ENCODE measurements at places on chromosomes 3 and 15.
A peak's percentile ranks its signal among the peaks of the same experiment; 100 is the strongest.

- no peak for DNase-seq
These were observed 17.8 kb upstream of the P2RY12 start for GRCh38 chr3:151402349-151402748.

- no peak for DNase-seq
These were observed 240.6 kb upstream of the NAALADL2 start for GRCh38 chr3:174618368-174619080.

- no peak for DNase-seq
These were observed 108.8 kb upstream of the SAMMSON start for GRCh38 chr3:69890691-69891090.

GRCh38 chr3:50473768-50474167 is 29.7 kb downstream of the CACNA2D2 start:
- DNase-seq: no peak

- DNase-seq: no peak
These were observed 100.8 kb downstream of the SLCO3A1 start for GRCh38 chr15:91954292-91954691.

DNA sequence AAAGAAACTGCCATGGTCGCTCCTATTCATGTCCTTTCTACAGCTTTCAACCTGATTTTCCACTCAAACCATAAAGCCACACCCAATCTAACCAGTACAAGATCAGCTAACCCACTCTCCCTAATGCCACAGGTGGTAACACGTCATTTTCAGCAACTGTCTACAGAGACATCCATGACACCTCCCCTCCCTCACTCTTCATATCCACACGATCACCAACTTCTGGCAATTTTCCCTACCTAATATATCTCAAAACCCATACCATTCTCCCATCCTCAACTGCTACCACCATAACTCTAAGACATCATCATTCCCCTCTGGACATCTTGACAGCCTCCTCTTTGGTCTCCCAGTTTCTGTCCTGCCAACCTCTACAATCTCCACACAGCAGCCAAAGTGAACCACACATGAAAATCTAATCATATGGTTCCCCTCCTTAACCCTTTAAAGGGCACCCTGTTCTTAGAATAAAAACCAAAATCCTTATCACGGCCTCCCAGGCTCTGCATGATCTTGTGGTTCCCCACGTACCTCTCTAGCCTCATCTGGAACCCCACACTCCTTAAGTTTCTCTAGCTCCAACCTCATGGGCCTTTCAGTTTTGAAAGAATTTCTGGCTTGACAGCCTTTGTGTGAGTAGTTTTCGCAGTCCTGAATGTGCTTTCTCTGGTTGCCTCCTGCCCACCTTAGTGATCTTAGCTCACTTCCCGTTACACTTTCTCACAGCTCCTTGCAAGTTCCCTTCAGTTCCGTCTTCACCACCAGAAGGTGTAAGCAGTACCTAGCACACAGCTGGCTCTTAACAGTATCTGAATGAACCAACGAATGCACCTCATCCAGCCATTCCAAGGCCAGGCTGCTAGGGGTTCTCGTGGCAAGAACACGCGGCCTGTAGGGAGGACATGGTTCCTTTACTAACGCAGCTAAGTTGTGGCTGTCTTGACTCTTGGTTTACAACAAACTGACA is 33.4 kb downstream of the SPINK8 start:
- DNase-seq: peak; percentile 30

DNA sequence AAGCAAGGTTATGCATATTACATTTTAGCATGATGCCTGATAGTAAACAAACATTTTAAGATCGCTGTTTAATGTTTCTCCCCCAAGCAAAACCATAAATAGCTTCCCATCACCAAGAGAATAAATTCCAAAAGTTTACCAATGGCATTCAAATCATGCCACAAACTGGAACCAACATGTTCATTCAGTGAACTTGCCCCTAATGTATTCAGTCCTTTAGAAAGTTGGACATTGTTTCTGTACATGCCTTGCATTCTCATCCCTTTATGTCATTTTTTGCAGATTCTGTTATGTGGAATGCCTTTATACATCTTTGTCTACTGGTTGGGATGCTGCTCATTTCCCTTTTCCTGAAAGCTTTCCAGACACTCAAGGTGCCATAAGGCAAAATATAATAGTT is 105.5 kb downstream of the PYDC2 start:
- no peak for DNase-seq

- DNase-seq: no peak
These were observed 48.1 kb downstream of the STARD5 start for GRCh38 chr15:81275711-81276392.

DNA sequence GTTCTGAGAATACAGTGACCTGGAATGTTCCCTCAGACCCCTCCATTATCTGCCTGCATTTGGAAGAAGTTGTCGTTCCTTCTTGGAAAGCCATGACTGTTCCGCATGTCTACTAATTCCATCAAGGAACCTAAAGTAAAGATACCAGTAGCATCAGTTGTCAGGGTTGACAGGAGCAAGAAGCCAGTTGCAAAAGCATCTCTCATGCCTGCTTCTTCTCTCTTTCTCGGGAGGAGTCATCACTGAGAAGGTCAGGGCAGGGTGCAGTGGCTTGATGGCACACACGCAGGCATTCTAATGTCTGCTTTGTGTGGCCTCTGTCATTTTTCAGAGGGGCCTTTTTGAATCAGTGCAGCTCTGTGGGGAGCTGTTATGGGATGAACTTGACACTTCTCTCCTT is 276.6 kb upstream of the TPM1 start:
- no peak for DNase-seq

GRCh38 chr3:126537730-126538281 is 13.9 kb downstream of the CHST13 start:
- no peak for DNase-seq

DNA sequence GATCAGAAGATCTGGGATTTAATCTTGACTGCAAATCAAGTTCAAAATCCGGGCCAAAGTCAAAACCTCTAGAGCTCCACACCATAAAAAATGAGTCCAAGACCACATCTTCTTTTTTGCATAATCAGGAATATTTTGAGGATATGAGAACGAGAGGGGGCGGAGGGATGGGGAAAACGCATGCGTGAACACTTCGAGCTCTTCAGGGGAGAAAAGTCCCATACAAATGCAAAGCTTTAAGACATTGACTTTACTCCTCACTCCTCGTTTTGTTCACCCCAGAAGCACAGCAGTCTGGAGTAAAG is 68.2 kb downstream of the SUMF1 start:
- DNase-seq: no peak

DNA sequence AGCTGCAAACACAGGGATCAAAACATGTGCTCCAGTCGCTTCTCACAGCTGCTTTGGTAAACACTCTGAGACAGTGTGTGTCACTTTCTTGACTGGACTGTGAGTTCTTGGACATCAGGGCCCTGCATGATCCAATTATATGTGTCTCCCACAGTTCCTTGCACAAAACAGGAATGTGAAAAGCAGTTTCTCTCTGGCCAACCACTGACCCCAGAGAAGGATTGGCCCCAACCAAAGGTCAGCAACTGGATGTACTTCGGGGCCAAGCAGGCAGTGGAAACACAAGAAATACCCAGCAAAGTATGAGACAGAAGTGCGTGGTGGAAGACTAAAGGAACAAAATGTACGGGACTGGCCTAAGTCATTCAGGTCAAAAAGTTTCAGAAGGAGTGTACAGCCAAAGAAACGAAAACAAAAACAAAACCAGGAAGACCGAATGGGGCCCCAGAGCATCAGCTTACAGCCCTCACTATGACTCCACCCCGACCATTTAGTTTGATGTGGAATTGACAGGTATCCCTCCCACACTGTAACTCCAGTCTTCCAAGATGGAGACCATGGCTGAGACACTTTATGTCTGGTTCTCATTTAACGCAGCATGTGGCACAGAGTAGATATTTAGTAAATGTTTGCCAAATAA is 76.7 kb upstream of the LPP start:
- no peak for DNase-seq

DNA sequence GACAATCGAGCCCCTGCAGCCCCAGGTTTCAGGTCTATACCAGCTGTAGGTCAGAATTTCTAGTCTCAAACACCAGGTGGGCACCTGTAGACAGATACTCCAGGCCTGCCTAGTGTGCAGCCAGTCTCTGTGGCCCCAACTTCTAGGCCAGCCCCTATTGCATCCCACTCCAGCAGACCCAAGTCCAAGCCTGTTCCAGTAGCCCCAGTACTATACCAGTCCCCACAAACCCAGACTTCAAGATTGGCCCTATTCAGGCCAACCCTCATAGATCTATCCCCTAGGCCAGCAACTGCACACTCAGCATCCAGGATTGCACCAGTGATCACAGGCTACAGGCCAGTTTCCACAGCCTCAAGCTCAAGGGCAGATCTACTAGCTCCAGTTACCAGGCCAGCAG is 344.0 kb downstream of the PYDC2 start:
- DNase-seq: no peak

DNA sequence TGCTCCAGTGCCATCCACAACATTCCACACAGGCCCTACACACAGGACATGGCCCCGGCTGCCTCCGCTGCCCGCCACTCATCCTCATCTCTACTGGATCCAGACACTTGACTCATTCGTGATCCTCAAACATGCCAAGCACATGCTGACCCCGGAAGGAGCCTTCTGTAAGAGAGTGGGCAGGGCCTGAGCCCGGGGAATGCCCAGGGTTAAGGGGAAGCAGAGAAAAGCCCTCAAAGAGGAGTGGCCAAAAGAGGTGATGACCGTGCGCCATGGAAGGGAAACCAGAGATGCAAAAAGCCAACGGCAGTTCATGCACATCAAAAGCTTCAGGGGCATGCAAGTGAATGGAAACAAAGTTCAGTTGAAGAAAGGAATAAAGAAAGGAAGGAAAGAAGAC is 46.1 kb downstream of the RFTN1 start:
- DNase-seq: peak; percentile 70

DNA sequence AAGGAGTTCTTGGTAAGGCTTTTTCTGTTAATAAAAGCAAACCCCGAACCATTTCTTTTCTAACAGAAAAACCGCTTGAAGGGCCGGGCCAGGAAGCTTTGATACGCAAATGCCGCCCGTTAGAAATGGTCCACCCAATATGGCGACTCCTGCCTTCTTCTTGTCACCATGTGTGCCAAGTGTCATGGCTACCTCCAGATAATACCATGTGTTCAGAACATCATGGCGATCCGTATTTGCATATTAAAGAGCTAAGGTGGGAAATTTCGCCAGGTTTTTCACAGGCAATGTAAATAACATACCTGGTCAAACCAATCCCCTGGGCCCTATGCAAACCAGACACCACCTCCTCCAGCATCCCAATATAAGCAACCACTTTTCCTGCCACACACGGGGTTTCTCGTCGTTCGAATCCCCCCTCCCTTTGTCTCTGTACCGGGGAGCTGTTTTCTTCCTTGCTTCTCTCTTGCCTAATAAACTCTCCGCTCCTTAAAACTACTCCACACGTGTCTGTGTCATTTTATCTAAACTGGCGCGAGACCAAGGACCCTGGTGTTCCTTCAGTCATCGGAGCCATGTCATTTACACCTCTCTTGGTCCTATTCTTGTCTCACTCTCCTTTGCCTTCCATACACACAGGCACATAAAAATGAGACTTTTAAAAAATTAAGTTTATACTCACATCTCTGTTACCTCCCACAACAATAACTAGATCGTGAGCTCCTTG is 34.5 kb downstream of the NCEH1 start:
- no peak for DNase-seq

DNA sequence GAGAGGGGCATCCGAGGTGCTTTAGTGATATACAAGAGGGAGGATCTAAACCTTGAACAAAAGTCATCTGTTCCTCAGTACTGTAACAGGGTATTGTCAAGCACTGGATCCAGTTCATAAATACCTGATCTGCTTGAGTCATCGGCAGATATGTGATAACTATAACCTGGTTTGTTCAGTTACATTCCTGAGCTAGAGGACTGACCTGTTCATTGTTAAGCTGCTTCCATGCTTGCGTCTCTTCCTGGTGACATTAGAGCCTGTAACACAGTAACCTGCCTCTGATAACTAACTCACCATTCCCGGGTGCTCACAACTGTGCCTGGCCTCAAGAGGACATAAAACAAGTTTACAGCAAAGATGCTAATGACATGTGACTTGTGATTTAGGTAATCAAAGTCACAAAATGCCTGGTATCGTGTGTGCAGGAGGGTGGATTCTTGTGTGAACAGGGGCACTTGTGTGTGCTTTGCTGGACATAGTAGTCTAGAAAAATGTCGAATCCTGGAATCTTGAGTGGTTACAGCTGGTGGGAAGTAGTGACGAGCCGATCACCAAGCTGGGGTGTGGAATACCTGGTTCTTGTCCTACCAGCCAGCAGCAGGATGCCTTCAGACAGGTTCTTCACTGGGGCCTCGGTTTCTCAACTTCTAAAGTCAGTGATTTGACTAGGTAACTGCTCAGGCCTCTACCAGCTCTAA is 30.9 kb upstream of the POLR2M start:
- DNase-seq: no peak

- DNase-seq: no peak
These were observed 142.3 kb upstream of the WNT5A start for GRCh38 chr3:55629432-55629831.

DNA sequence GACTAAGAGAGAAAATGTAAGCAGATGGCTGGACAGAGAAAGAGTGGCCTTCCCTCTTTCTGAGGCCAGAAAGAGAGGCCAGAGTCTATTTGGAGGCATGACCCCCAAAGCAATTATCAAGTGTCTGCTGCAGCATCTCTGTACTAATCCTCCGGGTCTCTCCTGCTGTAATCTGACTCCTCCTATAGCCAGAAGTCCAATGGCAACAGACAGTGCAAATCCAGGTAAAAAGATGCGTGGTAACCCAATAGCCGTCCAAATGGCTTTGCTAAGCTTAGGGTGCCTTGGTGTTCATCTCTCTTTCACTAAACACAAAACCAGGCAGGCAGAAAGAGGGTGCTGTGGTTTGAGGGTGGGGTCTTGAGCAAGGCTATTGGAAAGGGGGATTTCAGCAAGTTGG is 91.6 kb downstream of the ADCY5 start:
- DNase-seq: no peak

DNA sequence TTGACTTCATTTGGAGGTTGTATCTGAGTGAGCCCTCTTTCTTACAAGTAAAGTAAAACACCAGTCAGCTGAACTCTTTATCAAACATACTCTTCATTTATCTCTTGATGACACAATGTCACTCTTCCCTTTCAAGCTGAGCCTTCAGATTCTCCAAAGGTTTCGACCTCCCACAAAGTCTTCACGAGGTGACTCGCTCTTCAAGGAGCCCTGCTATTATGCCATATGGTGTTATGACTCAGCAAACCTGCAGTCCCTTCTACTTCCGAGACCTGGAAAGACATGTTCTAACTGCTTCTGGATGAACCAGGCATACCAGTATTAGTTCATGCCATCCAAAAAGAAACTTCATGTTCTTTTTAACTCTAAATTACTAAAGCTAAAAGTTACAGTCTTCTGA is 23.1 kb downstream of the AADAC start:
- no peak for DNase-seq
